Stimulated activated CD8-positive, alpha-beta memory T cell treated with anti-CD3 and anti-CD28 coated beads, Interleukin-2, amount 100 ng/mL, for 48 hours (primary cell): ENCODE measurements at places on chromosomes 13 and 19.

DNA sequence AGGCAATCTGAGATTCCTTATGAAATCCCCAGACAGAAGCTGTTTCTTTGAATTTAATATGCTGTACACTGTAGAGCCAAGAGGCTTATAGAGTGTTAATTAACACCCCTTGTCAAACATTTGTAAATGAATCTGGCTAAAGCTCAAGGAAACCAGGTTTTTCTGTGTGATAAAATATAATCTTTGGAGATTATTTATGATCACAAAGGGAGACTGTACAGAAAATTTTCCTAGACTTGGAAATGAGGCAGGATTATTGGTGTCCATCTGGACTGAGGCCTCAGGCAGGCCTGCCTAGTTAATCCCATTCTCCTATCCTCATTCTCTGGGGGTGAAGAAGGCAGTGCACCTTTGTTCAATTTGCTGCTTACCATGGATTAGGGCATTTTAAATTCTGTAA lies 17.8 kb downstream of the KL start:
- no peak for DNase-seq

DNA sequence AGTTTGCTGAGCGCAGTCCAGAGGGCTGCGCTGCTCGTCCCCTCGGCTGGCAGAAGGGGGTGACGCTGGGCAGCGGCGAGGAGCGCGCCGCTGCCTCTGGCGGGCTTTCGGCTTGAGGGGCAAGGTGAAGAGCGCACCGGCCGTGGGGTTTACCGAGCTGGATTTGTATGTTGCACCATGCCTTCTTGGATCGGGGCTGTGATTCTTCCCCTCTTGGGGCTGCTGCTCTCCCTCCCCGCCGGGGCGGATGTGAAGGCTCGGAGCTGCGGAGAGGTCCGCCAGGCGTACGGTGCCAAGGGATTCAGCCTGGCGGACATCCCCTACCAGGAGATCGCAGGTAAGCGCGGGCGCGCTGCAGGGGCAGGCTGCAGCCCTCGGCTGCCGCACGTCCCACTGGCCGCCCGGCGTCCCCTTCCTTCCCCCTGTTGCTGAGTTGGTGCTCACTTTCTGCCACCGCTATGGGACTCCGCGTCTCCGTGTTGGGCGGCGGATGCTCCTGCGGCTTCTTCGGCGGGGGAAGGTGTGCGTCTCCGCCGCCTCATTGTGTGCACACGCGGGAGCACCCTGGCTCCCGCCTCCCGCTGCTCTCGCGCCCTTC lies 772 bp downstream of the GPC6 start:
- no peak for DNase-seq

- no peak for DNase-seq
Measured at GRCh38 chr19:3655402-3656072, 28.9 kb upstream of the CACTIN start.

DNA sequence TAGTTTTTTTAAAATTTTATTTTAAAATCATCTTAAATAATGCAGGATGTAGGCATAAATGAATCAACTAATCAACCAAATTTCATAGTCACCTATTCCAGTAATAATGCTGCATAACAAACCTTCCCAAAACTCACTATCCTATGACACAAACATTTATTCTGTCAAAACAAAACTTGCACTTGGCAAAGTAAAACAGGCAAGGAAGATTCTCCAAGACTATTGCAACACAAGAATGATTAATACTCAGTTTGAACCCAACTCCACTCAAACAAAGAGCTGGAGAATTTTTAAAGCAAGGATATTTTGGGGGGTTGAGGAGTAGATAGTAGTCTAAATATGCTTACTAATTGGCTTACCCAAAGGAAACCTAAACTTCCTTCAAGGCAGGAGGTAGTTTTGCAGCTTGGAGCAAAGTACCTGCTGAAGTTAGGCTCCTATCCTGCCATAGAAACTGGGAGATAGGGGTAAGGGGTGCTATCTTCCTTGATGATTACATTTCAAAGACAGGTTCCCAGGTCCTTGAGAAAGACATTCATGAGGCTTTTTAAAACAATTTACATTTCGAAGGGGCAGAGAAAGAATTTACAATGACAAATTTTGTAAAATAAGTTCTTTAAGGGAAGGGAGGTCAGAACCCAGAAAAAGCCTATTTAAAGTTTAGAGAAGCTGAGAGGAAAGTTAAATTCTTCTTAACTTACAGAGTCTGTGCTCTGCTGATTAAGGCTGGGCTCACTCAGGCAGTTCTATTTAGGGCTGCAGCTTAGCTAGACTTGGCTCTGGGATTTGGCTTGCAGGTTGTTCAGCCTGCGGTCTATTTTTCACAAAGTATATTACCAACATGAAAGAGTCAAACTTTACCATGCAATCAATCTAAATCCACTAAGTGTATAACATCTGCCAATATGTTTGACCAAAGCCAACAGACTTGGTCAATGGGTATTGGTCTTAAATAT lies 549.0 kb downstream of the KCTD12 start:
- DNase-seq = no peak

GRCh38 chr19:41362143-41362847 lies 1.7 kb downstream of the B9D2 start:
- DNase-seq = no peak

GRCh38 chr13:101218484-101218883 lies 197.8 kb downstream of the NALCN start:
- DNase-seq = no peak

GRCh38 chr19:41638641-41639081 lies 11.8 kb upstream of the CEACAM4 start:
- no peak for DNase-seq

DNA sequence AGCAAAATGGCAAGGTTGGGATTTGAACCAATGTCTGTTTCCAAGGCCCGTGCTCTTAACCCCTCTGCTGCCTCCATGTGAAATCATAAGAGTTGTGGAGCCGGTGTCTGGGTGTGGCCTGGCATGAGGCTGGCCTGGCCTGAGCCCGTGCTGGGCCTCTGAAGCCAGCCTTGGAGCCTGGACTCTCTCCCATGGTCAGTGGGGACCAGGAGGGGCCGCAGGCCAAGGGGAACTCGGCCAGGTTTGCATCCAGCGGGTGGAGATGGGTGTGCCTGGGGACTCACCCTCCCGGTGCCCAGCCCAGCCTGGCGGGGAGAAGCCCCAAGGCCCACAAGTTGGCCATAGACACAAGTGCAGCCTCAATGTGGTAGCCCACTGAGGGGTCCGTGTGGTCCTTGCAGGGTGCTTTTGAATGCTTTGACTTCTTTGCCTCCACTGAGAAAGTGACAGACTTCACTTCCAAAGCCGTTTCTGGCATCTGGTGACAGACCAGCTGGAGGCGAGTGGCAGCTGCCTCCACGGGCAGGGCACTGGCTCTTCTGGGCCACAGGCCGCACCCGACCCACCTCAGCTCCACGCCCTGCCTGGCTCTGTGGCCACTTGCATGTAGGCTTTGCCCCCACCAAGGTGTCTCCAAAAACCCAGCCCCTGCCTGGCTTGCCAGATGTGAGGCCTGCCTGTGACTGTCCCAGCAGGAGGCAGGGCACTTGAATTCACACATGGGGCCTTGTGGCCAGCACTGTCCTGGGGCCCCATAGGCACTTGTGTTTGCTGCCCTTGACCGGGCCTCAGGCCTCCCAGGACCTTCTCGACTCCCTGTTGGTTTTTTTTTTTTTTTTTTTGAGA lies 26.2 kb upstream of the NCCRP1 start:
- DNase-seq = no peak

GRCh38 chr19:49081273-49081672 lies 4.0 kb upstream of the SNRNP70 start:
- no peak for DNase-seq

GRCh38 chr19:52221831-52222375 lies 32.1 kb downstream of the PPP2R1A start:
- DNase-seq = no peak

DNA sequence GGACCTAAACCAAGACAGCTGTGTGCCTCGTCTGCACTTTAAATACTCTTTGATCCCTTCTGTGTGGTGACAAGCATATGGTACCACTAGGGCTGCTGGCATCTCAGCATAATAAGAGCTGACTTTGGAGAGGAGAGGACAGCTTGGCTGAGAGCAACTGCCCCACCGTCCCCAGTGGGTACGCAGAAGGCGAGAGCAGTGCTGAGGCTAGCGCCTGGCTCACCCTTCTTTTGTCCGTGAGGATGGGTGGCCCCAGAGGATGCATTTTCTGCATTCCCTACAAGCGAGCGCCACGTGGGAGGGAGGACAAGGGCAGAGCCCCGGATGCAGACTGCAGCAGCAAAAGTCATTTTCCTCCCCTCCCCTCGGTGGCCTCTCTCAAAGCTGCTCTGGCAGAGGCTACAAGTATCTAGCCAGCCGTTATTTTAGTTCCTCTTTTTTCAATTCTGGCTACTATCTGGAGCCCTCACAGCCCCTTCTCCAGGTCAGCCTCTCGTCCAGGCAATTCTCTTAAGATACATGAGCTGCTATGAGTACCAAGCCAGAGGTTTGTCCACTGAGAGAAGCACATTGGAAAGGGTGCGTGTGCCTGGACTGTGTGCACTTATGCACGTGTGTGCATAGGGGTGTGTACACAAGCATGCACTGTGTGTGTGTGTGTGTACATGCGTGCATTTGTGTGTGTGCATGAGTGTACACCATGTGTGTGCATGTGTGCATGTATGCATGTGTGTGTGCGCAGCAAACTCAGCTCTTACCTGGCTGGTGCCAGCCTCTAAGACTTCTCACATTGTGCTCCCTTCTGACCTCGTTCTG lies 51.3 kb downstream of the RAB20 start:
- DNase-seq = no peak

GRCh38 chr19:56152644-56153043 lies 11.6 kb downstream of the ZNF444 start:
- no peak for DNase-seq

DNA sequence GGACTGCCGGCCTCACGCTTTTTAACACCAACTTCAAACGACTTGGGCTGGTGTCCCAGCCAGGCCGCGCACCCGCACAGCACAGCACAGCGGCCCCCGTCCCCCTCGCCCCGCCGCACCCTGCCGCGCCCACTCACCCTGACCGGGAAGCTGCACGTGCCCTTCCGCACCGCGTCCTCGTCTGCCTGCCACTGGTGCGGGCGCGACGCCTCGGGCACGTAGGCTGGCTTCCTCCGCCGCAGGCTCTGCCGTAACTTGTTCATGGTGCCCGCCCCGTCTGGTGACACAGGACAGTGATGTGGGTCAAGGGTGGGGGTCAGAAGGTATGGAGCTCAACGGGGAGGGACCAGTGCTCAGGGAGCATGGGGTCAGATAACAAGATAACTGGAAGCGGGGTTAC lies 6.2 kb downstream of the NUMBL start:
- no peak for DNase-seq

- no peak for DNase-seq
Measured at GRCh38 chr19:10402441-10403038, 802 bp downstream of the CDC37 start.

DNA sequence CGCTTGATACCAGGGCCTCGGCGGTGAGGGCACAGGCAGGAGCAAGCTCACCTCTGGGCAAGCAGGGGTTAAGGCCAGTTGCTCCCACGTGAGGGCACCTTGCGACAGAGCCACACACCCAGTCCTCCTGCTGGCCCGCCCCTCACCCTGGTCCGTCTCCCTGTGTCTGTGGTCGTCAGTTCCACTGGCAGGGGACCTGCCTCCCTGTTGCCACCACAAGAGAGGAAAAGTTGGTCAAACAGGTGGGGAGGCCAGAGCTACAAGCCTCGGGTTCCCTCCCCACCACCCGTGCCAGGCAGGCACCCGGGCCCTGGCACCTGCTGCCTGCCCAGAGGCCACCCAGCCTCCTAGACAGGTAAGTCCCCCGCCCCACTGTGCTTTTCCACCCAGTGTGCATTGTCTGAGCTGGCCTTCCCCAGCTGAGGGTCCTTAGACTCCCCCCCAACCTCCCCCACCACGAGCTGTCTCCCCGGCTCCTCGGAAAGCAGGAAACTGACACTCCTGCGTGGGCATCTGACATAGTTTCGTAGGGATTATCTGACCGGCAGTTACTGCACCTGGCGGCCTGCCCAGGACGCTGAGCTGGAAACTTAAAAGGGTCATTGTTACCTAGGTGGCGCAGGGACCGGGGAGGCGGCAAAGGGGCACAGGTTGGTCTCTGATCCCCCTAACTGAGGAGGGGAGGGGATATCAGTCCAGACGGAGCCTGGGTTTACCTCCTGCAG lies at the start of gene TJP3:
TJP3 (plus strand) TSS at position 178 of the 725 bp plus-strand sequence. CDS start 20,049 bp downstream, outside the sequence.
- no peak for DNase-seq

- no peak for DNase-seq
Measured at GRCh38 chr19:6718741-6719539, 1.5 kb downstream of the C3 start.

DNA sequence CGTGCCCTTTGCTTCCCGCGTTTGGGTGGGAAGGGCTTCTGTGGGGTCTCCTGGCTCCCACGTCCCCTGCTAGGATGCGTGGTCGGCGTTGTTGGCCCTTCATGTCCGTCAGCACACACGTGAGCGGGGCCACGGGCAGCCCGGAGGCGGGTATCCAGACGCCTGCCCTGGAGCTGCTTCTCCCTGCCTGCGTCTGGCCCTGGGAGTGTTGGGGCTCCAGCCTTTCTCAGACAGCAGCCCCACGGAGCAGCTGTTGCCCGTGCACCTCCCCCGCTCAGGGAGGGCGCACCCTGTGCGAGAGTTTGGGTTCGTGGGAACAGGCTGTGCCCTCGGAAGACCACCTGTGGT lies 14.5 kb downstream of the DAZAP1 start:
- DNase-seq = no peak

GRCh38 chr19:8641908-8642547 lies 11.6 kb downstream of the NFILZ start:
- DNase-seq = no peak

DNA sequence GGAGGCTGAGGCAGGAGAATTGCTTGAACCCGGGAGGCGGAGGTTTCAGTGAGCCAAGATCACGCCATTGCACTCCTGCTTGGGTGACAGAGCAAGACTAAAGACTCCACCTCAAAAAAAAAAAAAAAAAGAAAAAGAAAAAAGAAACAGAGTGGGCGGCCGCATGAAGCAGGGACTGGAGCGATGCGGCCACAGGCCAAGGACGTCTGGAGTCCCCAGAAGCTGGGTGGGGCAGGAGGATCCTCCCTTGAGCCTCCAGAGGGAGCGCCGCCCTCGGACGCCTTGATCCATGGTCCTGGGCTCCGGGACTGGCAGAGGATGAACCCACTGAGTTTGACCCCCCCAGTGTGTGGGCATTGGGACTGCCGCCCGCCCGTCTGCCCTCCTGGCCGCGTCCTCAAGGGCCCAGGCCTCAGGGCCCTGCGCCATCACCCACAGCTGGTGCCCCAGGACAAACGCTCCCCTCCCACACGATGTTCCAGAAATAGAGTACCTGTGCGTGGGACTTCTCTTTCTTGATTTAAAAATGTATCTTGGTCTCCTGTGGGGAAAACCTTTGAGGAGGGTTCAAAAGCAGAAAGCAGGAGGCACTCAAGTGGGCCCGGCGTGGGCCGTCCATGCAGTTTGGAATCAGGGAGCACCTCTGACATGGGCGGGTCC lies 15.5 kb downstream of the BTBD2 start:
- DNase-seq = no peak

DNA sequence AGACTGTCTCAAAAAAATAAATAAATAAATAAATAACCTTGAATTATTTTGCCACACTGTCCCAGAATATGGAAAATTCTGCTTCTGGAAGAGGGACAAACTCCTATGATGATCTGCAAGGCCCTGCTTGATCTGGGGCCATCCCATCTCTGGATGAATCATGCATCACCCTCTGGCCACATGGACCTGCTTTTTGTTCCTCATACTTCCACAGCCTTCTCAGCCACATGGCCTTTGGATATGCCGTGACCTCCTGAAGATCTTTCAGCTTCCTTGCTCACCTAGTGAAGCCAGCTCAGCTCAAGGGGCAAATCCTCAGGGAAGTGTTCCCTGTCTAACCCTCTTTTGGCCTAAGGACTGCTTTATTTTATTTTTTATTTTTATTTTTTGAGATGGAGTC lies 10.3 kb downstream of the IER2 start:
- DNase-seq = no peak
